Immature natural killer cell (primary cell): ENCODE measurements at places on chromosomes 1 and 21. TPM values are rescaled to one million over a fixed set of nuclear protein-coding genes. Genes with fewer than 3 reads are reported as not detected.

The MANEAL gene
- 1.7 TPM for polyA plus RNA-seq

The TNFSF4 gene
- 1.5 TPM for polyA plus RNA-seq

The SPATA1 gene
- not detected for polyA plus RNA-seq

- peaks cover 66% of the 10 kb centered on the region for H3K4me1 ChIP-seq
- no peak for DNase-seq
- H3K4me3 ChIP-seq: no peak overlapping the region
- H3K27me3 ChIP-seq: peaks cover 14% of the 10 kb centered on the region
- H3K36me3 ChIP-seq: no peaks in the 10 kb centered on the region
These were observed 20.3 kb downstream of the ZBTB17 start for GRCh38 chr1:15955552-15955951.

GRCh38 chr1:68230901-68231626, 1.3 kb downstream of the WLS start:
- H3K36me3 ChIP-seq: no peaks in the 10 kb centered on the region
- no peak overlapping the region for H3K4me3 ChIP-seq
- peaks cover 7% of the 10 kb centered on the region for H3K27me3 ChIP-seq

- peaks cover 38% of the 10 kb centered on the region for H3K4me1 ChIP-seq
- DNase-seq: no peak
- no peak overlapping the region for H3K4me3 ChIP-seq
- peaks cover 2% of the 10 kb centered on the region for H3K27me3 ChIP-seq
- H3K36me3 ChIP-seq: no peaks in the 10 kb centered on the region
These were observed 46.7 kb upstream of the PPP2R5A start for GRCh38 chr1:212238552-212238951.

GRCh38 chr21:38768471-38769063, 37.2 kb upstream of the ETS2 start:
- H3K4me3 ChIP-seq: peak overlapping the region; percentile 37
- H3K27ac ChIP-seq: peak overlapping the region; percentile 35
- no peaks in the 10 kb centered on the region for H3K36me3 ChIP-seq
- no peak for DNase-seq
- H3K4me1 ChIP-seq: peaks cover 37% of the 10 kb centered on the region

DNA sequence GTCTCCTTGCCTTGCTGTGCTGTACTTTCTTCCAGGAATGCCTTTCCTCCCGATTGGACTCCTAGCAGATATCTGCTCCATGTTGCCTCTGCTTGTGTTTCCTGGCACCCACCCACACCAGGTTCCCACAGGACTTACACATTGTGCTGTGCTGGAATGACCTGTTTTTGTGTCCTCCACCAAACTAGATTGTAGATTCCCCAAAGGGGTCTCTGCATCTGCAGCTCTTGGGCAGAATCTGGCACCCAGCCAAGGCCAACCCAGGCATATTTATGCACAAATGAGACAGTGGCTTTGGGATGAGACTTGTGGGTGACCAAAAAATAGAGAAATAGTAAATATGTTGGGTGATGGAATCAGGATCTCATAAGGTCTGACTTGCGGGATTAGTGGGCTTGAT, 278.2 kb downstream of the RRAGC start:
- peaks cover 3% of the 10 kb centered on the region for H3K4me1 ChIP-seq
- DNase-seq: no peak
- H3K27ac ChIP-seq: no peak overlapping the region
- H3K36me3 ChIP-seq: no peaks in the 10 kb centered on the region

DNA sequence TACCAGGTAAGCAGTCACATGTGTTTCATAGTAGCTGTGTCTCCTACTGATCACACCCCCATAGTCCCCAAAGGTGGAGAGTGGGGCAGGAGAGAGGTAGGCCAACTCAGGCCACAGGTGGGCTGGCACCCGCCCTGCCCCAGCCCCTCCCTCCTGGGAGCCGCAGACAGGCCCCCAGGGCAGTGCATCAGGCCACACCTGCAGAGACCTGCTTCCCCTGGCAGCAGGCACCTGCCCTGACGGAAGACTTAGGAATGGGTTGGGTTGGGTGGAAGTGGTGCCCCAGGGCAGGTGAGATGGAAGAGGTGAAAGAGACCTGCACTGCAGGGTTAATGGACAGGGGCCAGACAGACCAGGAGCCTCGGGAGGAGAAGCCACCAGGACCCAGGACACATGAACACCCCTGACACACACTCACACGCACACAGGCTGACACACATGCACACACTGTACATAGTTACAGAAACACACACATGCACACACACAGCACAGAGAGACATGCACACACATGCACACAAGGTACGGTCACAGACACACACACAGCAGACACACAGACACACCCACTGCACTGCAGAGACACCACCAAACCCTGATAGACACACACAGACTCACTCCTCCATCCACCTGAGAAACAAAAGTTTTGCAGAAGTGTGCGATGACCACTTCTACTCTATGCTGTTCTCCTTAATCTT, 1.7 kb upstream of the COL18A1 start:
- DNase-seq: no peak
- peak overlapping the region; percentile 81 for H3K4me3 ChIP-seq
- H3K4me1 ChIP-seq: peaks cover 12% of the 10 kb centered on the region
- H3K27me3 ChIP-seq: peaks cover 43% of the 10 kb centered on the region

GRCh38 chr1:27581823-27582243, 22.1 kb downstream of the AHDC1 start:
- DNase-seq: no peak
- peaks cover 58% of the 10 kb centered on the region for H3K4me1 ChIP-seq
- peaks cover 2% of the 10 kb centered on the region for H3K27me3 ChIP-seq
- H3K36me3 ChIP-seq: no peaks in the 10 kb centered on the region

GRCh38 chr1:97903626-97904025, 17.2 kb downstream of the DPYD start:
- peaks cover 5% of the 10 kb centered on the region for H3K36me3 ChIP-seq
- no peak overlapping the region for H3K4me3 ChIP-seq
- H3K4me1 ChIP-seq: peaks cover 25% of the 10 kb centered on the region
- H3K27ac ChIP-seq: no peak overlapping the region

DNA sequence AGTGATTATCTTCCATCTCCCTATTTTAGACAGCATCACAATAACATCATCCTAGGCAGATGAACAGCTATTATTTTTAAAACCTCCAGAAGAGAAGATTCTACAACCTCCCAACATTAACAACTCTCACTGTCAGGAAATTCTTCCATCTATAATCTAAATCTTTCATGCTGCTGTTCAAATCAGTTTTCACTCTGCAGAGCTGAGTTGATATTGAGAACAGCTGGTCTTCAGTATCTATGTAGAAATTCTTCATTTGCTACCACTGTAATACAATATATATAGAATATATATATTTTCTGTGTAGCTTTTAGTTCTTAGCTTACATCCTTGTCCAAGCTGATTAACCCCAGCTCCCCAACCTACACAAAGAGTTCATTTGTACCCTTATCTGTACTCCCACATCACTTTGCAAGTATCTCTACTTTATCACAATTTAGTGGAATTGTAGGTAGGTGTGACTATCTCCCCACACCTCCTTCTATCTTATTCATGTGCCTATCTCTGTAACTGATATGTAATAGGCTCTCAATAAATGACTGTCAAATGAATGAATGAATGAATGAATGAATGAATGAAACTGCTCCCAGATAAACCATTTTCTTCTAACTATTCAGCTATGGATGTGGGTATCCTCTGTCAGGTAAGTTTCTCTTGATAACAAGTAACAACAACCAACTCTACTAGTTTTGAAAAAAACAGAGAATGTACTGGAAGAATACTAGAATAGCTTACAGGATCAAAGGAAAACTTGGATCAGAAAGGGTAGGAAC, 37.4 kb upstream of the PKN2 start:
- H3K4me1 ChIP-seq: no peaks in the 10 kb centered on the region
- peaks cover 3% of the 10 kb centered on the region for H3K27me3 ChIP-seq
- no peak overlapping the region for H3K4me3 ChIP-seq
- no peak overlapping the region for H3K27ac ChIP-seq

- no peak for DNase-seq
- no peak overlapping the region for H3K4me3 ChIP-seq
- H3K27ac ChIP-seq: no peak overlapping the region
- H3K4me1 ChIP-seq: peaks cover 17% of the 10 kb centered on the region
These were observed 6.1 kb downstream of the DFFB start for GRCh38 chr1:3863231-3863935.
